NCI-H510A treated with DMSO at 0.1 percent for 48 hours (cell line): ENCODE measurements at places on chromosomes 4 and X.

DNA sequence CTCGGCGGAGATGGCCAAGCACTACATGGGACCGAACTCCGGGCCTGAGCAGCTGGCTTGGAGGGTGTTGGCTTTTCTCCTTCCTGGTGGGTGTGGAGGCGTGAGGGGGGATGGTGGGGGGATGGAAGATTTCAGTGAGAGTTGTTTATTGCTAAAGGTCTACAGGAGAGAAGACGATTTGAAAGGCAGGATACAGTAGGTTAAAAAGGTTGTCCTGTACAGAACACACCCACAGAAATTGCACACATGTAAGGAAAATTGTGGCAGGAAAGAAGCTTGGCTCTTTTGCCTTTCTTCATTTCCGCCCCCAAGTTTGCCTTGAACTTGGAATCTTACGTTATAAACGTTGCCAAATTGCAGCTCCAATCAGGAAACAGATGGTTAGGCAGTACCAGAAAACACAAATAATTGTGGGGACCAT lies 74.1 kb upstream of the STOX2 start:
- DNase-seq = no peak

GRCh38 chr4:168600796-168601583 lies 104.1 kb downstream of the PALLD start:
- no peak for DNase-seq

GRCh38 chrX:148500423-148501385 lies at the start of gene AFF2:
AFF2 (plus strand) TSS chrX:148500617; CDS start chrX:148501098, 481 bp downstream.
- peak; percentile 1 for DNase-seq

DNA sequence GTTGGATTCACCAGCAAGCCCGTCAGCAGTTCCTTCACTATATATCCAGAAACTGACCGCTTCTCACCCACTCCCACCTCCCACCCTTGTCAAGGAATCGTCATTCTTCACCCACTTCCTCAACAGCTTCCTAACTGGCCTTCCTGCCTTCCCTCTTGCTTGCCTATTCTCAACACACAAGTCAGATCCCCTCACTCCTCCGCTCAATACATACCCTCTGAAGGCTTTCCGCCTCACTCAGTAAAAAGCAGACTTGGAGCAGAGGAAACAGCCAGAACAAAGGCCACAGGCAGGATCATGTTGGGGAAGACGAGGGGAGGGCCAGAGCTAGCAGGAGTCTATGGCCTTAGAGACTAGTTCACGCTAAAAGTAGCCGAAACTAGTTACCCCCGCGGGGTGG lies 23.7 kb downstream of the RWDD4 start:
- DNase-seq = no peak

- DNase-seq = no peak
Observed at GRCh38 chrX:127888767-127889166, 163.4 kb downstream of the ACTRT1 start.

GRCh38 chrX:120251471-120252011 lies 929 bp downstream of the ZBTB33 start:
- peak; percentile 29 for DNase-seq

DNA sequence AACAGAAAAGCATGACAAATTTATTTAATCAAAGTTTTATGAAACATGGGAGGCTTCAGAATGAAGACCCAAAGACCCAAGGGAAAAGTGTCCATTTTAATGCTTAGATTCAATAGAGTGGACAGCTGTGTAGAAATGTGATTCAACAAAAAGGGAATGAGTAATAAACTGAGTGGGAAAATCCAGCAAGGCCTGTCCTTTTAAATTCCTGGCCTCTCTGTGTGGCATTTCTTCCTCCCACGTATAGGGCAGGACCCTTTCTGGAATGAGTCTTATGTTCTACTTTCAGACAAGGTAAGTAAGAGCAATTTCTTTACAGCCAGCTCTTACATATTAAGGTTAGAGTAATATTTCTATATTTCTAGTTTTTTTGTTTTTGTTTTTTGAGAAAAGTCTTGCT lies 14.5 kb downstream of the AASDH start:
- no peak for DNase-seq

DNA sequence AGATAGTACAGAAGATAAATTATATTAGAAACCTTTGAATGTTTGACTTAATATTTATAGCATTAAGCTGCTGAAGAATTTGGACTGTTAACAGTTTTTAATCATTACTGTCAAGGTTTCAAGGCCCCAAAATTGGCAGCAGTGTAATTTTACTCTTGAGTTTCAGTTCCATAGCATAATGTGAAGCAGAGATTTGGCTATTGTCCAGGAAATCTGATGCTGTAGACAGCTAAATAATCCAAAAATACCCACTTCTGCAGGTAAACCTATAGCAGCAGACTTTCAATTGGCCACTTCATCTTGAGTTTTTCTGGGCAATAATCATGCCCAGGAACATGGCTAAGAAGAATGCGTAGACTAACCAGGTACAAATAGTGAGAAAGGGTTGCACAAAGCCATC lies 85.0 kb downstream of the RCHY1 start:
- DNase-seq = no peak

DNA sequence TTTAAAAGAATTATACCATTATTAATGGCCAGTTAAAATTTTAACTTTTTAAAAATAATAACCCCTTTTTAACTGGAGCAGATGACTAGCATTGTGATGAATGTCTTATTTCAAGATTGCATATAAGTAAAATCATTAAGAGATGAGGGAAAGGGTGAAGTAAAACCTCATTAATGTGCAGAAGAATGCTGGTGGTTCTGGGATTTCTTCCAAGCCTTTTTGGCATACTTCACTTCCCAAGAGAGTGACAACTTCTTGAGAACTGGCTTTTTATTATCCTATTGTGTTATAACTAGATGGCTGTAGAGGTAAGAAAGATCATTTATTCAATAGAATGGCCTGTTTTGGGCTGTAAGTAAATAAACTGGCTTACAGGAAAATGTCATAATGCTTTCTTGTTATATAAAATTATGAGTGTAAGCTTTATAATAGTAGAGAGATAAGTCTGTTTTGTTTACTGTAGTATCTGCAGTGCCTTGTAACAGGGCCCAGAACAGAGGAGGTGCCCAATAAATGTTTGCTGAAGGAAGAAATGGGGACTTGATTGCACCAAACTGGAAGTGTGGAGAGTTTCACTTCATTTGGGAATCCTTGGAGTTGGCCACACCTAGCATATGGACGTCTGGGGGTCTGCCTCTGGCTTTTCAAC lies 242.9 kb upstream of the PITX2 start:
- no peak for DNase-seq

DNA sequence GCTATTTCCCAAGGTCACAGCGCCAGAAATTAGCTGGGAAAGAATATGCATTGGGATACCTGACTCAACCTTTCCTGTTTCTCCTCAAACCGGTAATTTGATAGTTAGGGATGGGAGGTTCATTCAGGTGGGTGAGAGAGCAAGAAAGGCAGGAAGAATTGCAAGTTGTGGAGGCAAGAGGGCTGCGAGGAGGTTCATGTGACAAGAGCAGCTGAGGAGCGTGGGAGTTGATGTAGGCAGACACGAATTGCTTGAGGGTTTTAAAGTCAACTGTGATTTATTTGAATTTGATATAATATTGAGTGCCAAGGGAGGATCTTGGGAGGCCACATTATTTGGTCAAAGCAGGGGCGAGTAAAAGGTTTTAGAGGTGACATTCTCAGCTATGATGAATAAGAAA lies 329.0 kb downstream of the STIM2 start:
- DNase-seq = no peak

DNA sequence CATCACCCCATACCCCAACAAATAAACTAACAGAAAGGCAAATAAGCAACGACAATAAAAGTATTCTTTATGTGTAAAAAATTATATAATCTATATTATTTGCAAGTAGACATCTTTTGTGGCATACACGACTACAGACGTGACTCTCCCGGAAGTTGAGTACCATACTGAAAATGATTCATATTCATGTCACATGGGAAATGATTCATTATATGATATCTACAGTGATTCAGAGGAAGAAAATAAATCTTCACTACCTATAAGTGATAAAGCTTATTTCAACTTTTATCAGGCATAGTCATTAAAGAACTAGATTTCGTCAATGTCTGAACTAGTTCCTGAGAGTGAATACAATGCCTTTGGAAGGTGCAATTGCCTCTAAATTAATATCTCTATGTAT lies 4.6 kb upstream of the ANTXR2 start:
- no peak for DNase-seq

DNA sequence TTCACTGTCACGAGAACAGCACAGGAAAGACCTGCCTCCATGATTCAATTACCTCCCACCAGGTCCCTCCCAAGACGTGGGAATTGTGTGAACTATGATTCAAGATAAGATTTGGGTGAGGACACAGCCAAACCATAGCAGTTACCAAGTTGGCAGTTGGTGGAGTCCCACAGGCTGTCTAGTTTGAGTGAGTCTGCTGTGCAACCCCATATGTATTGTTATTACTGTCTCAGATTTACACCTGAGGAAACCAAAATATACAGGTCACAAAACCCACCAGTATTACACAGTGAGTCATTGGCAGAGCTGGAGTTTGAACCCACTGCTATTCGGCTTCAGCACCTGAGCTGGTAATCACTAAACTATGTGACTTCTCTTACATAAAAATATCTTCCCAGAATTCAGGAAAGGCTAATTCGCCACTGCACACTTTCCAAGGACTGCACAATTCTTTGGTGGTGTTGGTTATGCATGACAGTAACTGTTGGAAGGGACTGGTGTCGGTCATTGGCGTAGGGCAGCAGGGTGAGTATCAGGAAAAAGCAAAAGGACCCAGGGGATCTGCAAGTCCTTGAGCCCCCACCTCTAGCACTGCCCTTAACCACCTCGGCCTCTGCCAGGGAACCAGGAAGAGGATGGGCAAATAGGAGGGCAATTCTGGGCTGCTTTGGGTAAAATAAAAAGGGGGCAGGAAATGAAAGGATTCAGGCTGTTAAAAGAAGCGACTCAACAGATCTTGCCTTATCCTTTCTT lies 110.1 kb downstream of the USP46 start:
- DNase-seq = no peak

- DNase-seq = no peak
Observed at GRCh38 chr4:166003811-166004210, 130.8 kb downstream of the TLL1 start.

DNA sequence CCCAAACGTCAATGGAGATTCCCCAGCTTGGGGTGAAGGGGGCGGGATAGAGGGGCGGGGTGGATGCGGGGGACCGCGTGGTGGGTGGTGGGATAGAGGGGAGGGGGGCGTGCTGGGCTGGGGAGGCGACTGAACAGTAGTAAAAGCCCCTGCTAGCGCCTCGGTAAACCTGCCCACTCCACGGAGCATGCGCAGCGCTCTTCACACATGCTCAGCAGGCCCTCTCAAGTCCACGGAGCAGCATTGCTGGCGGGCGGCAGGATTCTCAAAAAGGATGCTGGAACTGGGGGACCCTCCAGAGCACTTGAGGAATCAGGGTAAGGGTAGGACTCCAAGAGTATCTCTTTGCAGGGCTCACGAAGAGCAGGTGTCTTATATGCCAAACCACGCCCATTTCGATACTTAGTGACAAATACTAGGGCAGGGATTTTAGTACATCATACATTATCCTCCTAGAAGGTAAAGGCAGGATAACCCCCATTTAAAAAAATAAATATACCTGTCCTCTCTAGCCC lies 378 bp upstream of the RPS6KA6 start:
- peak; percentile 36 for DNase-seq

DNA sequence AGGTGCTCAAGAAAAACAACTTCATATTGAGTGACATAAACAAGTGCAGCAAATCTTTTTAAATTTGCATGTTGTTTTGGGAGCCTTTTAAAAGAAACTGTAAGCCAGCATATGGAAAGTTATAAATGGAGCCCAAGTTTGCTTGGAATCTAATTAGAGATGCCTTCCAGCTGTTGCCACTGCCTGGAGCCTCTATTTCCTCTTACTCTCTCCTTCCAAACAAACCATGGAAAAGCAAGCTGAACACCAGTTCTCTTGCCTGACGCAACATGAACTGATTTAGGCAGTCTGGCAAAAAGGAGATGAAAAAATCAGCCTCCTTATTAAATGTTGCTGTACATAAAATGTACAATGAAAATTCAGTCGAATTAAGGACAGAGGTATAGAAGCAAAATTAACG lies 21.5 kb downstream of the ARSJ start:
- DNase-seq = no peak

DNA sequence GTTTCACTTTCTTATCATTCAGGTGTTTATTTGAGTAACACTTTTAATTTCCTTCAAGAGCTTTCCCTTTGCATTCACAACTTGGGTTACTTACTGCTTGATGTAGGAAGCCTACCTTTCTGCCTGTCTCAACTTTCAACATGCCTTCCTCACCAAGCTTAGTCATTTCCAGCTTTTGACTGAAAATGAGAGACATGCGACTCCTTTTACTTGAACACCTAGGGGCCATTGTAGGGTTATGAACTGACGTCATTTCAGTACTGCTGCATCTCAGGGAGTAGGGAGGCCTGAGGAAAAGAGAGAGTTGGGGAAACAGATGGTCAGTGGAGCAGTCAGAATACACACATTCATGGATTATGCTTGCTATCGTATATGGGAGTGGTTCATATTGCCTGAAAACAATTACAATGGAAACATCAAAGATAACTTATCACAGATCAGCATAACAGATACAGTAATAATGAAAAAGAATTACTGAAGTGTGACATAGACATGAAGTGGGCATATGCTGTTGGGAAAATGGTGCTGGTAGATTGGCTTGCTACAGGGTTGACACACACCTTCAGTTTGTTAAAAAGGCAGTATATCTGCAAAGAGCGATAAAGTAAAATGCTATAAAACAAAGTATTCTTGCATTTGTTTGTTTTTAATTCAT lies 25.7 kb downstream of the USP53 start:
- no peak for DNase-seq

DNA sequence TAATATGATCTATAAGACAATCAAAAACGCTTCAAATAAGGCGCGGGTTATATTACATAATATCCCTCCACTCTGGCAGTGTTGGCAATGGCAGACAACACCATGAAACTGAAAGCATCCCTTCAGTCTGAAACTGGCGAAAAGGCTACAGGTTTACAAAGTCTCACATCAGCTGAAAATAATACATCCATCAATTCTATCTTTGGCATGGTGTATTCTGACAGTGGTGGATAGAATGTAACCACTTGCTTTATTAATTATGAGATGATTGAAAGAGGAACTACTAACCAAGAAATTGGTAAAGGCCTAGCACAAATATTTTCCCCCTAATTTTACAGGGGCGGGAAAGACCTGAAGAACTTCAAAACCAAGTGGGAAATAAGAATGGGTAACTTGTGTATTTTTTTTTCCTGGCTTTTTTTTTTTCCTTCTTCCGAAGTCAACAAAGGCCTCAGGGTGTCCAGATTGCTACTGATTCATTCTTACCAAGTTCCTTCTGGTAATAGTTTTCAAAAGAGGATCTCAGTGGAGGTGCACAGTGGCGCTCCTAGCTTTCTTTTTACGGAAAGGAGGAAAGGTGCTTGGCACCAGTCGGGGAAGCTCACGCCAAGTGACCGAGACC lies 728 bp downstream of the UBA6 start:
- DNase-seq = peak; percentile 57

DNA sequence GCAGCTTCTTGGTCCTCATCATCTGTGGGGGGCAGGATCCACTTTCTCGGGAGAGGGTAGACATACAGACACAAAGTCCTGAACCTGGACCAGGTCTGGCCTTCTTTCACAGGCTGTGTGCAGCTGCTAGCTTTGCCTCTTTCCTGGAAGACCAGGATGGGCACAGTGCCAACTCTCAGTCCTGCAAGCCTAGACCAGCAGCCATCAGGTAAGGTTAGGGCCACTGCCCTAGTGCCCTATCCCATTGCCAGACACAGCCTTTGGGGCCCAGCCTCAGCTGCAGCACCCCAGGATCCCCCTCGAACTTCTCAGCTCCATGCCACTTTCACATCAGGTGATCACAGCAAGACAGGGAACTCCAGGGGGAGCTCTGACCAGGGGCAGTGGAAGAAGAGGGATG lies 38.4 kb downstream of the ZNF185 start:
- no peak for DNase-seq

- DNase-seq = no peak
Observed at GRCh38 chrX:13283950-13284546, 35.8 kb downstream of the ATXN3L start.
